Esophagus mucosa (tissue), 1 donor: ENCODE measurements at places on chromosomes 4 and X.
A peak's percentile ranks its signal among the peaks of the same experiment; 100 is the strongest.

GRCh38 chrX:11064851-11065600 lies 46.1 kb upstream of the HCCS start:
- ATAC-seq, result peak; percentile 41

GRCh38 chrX:148337873-148338272 lies 162.5 kb upstream of the AFF2 start:
- no peak for ATAC-seq

- no peak for ATAC-seq
Measured at GRCh38 chr4:105657117-105657765, 51.2 kb downstream of the INTS12 start.

- peak; percentile 48 for ATAC-seq
Measured at GRCh38 chr4:131093303-131093702, 1997.4 kb downstream of the C4orf33 start.

- no peak for ATAC-seq
Measured at GRCh38 chrX:113058634-113059033, 218.0 kb upstream of the AMOT start.

- no peak for ATAC-seq
Measured at GRCh38 chrX:15293451-15293850, 22.0 kb downstream of the ASB11 start.

DNA sequence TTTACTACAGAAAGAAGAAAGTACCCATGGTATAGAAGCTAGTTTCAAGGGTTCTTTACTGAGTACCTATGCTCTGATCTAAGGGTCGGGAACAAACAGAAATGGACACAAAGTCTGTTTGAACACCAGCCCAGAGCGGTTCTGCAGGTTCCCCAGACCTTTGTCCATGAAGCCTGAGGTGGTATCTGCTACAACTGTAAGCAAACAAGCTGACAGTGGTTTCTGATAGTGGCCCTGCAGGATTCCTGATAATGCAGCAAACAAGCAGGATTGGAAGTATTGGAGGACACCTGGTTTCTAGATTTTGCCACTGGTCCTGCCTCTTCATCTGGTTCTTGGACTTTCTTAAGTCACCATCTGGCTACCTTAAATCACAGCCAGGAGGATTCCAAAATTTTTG lies 23.7 kb downstream of the SMPX start:
- no peak for ATAC-seq

- no peak for ATAC-seq
Measured at GRCh38 chr4:168993714-168994510, 16.1 kb downstream of the CBR4 start.

GRCh38 chr4:78002260-78002659 lies 54.9 kb upstream of the FRAS1 start:
- no peak for ATAC-seq

GRCh38 chrX:38327007-38327774 lies at the start of gene RPGR:
TSS of gene RPGR (minus strand) at chrX:38327509. CDS start at chrX:38327367, 142 bp downstream.
- ATAC-seq, result peak; percentile 99
